ENCODE measurements at places on chromosomes 7 and 10.

GRCh38 chr10:44193567-44194220, 191.2 kb downstream of the CXCL12 start:
- no peak for DNase-seq

- DNase-seq = peak; percentile 47
Measured at GRCh38 chr7:127650847-127651555, 993 bp upstream of the SND1 start.

- DNase-seq = peak; percentile 51
Measured at GRCh38 chr10:75403144-75403938, 1.8 kb upstream of the ZNF503 start.

GRCh38 chr7:141688043-141688442, 13.9 kb downstream of the DENND11 start:
- DNase-seq = no peak

- no peak for DNase-seq
Measured at GRCh38 chr7:79876848-79877252, 257.8 kb upstream of the GNAI1 start.

DNA sequence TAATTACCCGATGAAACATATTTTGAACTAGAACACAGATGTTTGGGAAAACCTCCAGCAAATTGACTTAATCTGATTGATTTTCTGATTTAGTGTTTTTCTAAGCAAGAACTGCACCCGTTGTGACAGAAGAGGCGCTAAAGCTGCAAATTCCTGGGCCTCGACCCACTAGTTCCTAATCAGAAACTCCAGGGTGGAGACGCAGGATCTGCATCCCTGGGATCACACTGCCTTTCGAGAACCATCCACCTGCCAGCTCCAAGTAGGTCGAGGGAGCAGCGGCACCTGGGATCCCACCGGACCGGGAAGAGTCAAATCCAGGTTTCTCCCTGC, 136.8 kb upstream of the CDCA7L start:
- peak; percentile 2 for DNase-seq

DNA sequence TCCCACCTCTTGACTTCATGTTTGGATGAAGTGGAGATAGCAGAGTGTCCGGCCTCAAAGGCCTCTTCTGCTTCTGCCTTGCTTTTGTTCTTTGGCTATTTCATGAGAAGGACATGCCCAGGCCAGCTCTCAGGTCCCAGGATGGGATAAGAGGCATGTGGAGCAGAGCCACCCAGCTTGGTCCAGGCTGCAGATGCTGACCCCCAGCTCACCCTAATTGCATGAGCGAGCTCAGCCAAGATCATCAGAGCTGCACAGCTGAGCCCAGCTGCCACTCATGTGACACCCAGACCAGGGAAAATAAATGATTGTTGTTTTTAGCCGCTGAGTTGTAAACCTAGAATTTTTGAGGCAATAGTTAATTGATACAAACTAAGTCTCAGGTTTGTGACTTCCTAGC, 230.0 kb downstream of the PHF14 start:
- DNase-seq = no peak

- DNase-seq = no peak
Measured at GRCh38 chr7:135102372-135102771, 45.5 kb upstream of the TMEM140 start.

DNA sequence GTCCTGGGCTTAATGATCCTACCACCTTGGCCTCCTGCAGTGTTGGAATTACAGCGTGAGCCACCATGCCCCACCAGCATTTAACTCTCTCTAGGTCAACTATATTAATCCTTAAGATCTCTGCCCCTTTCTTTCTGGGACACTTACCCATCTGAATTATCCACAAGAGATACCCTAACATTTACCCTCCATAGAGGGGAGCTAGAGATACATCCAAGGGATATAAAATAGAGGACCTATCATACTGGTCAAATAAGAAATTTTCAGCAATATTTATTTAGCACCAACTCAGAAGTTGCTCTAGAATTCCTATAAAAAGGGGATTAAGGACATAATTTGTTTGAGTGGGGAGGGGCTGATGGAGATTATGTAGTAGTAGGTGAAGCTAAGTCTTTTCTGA, 96.5 kb downstream of the OTUD1 start:
- DNase-seq = peak; percentile 11

GRCh38 chr10:119375574-119376272, 166.8 kb downstream of the RGS10 start:
- peak; percentile 83 for DNase-seq

DNA sequence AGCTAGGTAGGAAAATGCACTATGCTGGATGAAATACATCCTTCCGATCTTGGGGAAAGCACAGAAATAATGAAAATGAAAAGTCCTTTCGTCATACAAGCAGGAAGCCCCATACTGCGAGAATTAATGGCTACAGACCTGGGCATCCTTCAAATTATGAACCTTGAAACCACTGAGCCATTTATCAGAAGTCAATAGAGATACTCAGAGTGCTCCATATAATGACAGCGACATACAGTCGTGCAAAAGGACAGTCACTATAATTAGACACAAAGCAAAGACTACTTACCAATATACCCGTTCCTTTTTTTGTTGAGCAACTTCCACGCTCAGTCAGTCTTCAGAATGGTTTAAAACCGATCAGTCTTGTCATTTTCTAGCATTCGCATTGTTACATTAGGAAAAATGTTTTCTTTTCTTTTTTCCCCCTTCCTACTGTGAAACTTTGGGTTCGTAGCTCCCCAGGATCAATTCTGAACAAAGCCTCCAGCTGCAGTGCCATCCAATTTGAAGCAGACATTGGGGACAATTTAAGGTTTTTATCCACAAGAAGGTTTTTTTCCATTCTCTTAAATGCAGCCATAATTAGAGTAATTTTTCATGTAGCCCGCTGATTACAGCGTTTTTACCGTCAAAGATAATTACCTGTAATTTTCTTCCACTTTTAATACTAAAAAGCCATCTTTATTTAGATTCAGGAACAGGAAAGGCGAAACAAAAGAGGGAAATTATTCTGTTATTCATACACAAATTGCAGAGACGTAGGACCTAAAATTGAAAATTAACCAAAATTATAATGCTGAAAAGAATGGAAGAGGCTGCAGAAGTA, 6.4 kb downstream of the DLX6 start:
- no peak for DNase-seq

DNA sequence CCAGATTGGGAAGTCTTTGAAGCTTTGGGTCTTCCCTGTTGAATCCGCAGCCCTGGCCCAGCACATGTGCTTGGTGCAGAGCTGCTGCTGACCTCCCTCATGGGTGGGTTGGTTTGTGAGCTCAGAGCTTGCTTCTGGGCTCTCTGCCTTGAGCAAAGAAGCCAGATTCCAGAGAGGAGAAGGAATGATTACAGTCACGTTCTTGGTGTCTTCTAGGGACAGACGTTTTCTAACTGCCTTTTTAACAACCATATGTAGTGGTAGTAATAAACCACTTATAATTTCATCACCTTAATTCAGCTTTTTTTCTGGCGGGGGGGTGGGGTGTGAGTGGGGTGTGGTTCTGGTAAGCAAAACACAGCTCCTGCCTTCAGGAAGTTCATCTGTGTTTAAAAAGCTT, 39.5 kb downstream of the LRMDA start:
- DNase-seq = no peak

DNA sequence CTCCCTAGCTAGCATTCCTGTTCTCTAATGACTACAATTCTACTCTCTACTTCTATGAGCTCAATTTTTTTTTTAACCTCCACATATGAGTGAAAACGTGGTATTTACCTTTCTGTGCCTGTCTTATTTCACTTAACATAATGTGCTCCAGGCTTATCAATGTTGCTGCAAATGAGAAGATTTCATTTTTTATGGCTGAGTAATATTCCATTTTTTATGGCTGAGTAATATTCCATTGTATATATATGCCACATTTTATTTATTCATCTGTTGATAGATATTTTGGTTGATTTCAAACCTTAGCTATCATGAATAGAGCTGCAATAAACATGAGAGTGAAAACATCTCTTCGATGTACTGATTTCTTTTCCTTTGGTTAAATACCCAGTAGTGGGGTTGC, 159.6 kb upstream of the TPK1 start:
- no peak for DNase-seq

DNA sequence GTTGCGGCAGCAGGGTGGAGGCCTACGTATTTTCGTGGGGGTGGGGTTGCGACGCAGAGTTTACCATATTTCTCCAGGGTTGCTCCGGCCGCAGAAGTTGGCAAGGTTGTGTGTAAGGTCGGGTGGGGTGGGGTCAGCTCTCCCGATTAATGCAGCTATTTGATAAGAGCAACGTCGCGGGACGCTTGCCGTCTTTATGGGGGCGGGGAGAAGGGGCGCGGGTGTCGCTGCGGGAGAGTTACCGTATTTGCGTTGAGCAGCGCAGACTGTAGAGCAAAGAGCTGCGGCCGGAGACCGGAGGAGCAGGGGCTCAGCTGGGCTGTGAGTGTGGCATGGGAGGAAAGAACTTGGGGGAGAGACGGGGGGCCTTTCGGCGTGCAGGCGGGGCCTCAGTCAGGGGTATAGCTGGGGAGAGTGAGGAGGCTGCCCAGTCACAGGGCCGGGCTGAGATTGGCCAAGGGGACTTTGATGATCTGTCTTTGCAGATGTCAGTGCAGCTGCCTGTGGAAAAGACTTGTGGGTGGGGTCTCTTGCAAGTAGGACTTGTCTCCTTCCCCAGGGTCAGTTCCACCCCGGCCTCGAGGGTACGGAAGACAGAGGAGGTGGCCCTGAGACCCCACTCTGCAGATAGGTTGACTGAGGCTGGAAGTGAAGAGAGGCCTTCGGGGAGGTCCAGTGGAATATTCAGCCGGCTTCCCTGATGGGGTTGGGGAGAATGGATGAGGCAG, 26.6 kb downstream of the ZNF775 start:
- DNase-seq = no peak

DNA sequence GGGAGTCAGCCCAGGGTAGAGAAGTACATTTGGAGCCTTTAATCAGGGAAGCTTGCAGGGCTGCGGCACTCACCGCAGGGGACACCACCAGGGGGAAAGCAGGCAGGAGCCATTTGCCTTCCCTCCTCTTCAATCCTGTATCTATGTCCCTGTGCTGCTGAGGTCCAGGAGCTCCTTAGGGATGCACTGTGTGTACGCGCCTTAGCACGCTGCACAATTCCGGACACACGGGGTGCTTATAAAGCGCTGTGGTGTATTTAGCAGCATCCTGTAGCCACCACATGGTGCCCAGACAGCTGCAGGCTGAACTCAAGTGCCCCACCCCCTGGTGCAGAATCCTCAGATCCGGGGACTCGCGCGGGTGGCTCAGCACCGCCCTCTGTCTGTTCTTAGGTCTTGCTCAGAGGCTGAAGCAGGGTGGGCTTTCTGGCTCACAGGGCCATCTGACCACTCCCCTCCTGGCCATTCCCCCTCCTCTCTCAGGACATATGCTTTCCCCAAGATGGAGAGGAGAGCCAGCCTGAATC, 421.4 kb downstream of the SDK1 start:
- DNase-seq = peak; percentile 8

- no peak for DNase-seq
Measured at GRCh38 chr7:11343136-11343535, 369.5 kb downstream of the PHF14 start.

DNA sequence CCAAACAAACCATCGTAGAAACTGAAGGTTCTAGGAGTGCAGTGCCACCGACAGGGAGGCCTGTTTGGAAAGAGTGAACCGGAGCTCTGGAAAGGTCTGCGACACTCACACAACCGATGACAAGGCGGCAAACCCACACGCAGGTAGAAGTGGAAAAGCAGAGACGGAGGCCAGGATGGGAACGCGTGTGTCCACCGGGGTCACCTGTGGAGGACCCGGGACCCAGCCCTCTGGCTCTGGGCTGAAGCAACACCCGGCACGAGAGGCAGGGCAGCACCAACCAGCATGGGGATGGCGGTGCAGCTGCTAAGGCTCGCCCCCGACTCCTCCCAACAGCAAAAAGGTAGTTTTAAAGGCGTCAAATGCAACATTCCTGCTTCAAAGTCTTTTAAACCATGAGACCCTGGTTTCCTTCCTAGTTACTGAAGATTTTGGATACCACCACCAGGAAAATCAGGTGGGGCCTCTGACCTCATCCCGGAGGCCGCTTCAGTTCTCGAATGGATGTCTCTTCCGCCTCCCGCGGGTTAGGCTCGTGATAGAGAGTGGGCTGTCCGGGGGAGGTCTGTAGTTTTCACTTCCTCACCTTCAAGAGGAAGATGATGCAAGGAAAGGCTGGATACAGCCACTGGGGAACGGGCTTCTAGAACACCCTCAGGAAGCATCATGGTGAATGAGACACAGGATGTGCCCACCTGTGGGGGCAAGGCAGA, 115.5 kb downstream of the SMURF1 start:
- DNase-seq = no peak

DNA sequence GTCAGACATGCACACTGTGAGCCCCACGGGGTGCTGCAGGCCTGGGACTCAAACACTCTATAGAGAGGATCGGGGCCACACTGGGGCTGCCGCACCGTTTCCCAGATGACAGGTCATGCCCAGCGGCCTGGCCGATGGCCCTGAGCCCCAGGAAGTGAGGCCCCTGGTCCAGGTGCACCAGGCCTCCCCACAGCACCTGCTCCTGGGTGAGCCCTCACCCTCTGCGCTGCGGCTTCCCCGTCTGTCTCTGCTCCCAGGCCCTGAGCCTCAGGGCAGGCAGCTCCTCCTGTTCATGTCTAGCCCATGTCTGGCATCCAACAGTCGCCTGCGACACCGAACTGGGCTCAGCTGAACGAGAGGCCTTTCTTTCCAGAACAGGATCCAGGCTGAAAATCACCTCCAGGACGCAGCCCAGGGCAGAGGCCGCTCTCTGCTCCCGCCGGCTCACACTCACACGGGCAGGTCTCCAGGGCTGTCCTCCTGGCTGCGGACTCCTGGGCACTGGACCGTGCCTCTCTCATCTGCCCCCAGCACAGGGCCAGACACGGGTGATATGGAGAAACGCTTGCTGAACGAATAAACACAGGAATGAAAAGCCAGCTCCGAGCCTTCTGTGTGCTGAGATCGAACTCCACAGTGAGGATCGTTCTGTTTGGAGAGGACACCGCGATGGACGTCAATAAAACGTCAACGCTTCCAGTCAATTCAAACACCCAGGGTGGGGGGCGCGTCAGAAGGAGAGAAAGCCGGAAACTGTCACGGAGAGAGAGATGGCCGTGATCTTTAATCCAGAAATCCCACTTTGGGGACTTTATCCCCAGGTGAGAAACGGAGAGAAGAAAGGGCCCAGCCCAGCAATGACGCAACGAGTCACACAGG, 202.4 kb downstream of the ELFN1 start:
- DNase-seq = no peak

DNA sequence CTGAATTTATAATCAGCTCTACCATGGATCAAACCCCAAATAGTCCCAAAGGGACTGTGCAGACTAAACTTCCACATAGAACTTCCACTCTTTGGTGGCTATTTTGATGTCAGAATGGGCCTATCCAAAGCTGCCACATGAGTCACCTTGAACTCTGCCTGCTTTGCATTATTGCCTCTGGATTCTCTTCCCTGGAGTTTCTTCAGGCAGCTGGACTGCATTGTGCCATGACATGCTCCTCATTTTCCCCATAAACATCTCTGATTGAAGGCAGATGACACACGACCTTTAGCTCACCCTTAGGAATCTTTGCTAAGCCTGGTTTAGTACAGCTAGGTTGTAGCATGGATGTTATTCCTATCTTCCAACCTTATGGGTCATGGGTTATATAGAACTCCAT, 251.7 kb downstream of the FZD1 start:
- no peak for DNase-seq

Measured in renal cortical epithelial cell (primary cell).